ENCODE measurements at places on chromosomes 1 and 21.

- DNase-seq = no peak
Measured at GRCh38 chr1:92749024-92749634, 35.8 kb downstream of the EVI5 start.

DNA sequence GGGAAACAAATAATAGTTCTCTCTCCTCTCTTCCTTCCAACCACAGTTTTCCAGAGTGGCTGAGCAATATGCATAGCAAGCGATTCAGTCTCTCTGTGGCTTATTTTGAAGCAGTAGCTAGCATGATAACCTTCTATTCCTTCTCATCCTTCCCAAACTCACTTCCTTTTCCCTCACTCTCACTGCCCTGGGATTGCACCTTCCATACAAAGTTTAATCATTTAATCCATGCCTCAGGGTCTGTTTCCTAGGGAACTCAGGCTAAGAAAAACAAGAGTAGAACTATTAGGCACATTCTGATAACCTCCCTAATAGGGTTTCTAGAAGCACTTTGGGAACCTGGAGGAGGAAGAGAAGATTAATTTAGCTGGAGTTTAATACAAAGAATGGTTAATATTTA, 97.7 kb upstream of the S1PR1 start:
- DNase-seq = no peak

GRCh38 chr21:14900611-14901010, 164.2 kb downstream of the NRIP1 start:
- no peak for DNase-seq

DNA sequence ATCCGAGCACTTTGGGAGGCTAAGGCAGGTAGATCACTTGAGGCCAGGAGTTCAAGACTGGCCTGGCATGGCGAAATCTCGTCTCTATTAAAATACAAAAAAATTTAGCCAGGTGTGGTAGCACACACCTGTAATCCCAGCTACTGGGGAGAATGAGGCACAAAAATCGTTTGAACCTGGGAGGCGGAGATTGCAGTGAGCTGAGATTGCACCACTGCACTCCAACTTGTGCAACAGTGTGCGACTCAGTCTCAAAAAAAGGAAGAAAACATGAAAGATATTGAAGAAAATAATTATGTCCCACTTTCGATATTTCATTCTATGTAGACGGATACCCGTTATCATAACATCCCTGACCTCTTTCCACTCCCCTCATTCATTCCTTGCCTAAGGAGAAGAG, 19.2 kb downstream of the TUT4 start:
- no peak for DNase-seq

DNA sequence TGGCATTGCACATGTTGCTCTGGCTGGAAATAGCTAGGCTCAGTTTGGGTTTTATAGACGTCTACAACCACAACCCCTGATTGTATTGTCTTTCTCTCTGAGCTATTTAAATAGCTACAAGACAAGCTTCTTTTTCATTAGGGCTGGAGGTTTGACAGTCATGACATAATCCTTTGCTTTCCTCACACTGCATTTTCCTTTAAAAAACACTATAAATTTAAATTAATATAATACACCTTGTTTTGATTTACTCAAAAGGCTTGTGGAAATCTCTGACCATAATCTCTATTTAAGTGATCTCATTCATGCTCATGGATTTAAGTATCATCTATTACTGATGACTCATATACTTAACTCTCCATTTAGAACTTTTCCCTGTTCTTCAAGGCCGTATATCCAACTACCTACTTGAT, 50.4 kb upstream of the PTGFR start:
- DNase-seq = no peak

- no peak for DNase-seq
Measured at GRCh38 chr1:90074137-90074536, 79.2 kb downstream of the ZNF326 start.

DNA sequence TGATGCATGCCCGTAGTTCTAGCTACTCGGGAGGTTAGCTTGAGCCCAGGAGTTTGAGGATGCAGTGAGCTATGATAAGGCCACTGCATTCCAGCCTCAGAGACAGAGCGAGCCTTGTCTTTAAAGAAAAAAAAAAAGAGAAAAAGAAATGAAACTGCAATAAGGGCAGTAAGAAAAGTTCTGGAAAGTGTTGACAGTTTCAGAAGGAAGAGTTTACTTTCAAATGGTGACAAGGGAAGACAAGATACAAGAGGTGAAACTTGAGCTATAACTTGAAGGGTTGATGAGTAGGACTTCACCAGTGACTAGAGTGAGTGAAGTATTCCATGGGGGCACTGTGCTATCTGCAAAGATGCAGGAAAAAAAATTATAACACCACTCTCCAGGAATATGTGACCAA, 125.0 kb downstream of the AKT3 start:
- DNase-seq = no peak

DNA sequence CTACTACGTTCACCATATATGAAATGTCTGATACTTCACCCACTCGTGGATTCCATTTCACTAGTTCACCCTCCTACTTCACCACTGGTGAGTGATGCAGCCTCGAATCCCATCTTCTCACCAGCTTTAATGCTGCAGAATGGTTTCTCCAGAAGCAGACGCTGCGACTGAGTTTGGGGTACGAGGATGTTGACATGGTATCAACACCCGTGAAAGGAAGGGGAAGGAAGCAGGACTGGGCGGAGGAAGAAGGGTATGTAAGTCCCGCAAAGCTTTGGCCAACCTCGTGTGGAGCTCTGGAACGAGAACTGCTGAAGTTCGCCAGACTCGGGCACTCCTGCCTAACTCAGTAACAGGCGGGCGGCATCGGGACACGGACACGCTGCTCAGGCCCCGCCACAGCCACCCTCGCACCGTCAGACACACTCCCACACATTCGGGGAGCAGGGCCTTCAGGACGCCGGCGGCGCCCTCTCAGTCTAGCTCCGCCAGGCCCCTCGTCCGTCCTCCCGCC, 833 bp upstream of the DIP2A start:
- no peak for DNase-seq

GRCh38 chr1:31479811-31480210, 66.8 kb downstream of the SERINC2 start:
- no peak for DNase-seq

GRCh38 chr1:10941891-10942541, 70.4 kb upstream of the TARDBP start:
- DNase-seq = no peak

DNA sequence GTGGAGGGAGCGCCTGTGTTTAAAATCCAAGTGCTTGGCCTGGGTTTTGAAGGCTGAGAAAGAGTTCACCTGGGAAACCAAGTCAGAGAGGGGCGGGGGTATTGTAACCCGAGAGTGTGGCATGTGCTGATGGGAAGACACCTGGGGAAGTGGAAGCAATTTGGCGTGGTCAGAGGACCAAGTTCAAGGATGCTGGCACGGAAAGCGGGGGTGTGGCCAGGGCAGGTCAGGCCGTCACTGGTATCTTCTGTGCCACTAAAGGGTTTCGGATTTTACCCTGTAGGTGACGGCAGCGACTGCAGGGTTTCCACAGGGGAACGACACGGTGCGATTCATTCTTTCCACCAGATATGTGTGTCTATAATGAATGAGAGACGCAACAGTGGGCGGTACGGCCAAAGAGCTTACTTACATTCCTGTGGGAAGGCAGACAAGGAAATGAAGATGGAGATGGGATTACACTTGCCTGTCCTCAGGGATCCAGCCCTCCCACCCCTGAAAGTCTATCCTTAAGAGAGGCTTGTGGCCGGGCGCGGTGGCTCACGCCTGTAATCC, 31.3 kb downstream of the CA6 start:
- DNase-seq = no peak

DNA sequence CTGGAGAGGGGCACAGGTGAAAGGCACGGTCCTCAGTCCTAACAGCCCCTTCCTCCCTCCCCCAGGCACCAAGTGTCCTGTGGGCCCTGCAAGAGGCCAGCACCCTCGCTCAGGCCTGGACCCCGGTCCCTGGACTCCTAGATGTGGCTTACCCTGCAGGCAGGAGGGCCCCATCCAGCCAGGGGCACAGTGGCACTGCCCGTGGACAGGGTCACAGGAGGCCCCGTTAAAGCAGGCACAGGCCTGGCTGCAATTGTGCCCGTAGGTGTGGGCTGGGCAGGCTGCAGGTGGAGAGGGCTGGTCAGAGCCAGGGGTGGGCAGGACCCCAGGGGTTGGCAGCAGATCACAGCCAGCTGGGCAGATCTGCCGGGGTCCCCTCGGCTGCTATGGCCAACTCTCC, 44.5 kb downstream of the ARHGEF16 start:
- DNase-seq = no peak

GRCh38 chr21:21148514-21148913, 150.3 kb downstream of the NCAM2 start:
- DNase-seq = no peak

GRCh38 chr1:7401814-7402547, 369.1 kb upstream of the VAMP3 start:
- DNase-seq = no peak

DNA sequence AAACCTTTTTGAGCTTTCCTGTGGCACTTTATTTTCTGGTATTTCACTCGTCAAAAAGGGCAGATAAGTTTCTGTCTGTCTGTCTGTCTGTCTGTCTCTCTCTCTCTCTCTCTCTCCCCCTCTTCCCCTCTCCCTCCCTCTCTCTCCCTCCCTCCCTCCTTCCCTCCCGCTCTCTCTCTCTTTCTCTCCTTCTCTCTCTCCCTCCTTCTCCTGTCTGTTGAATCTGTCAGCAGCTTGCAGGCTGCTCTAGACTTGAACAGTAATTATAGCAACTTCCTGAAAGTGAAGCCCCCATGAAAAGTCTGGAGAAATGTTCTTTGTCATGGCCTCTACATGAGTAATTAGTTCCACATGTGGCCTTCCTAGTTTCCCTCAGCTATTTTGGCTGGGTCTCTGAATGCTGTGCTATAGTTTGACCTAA, 275.2 kb upstream of the C1orf105 start:
- DNase-seq = no peak

DNA sequence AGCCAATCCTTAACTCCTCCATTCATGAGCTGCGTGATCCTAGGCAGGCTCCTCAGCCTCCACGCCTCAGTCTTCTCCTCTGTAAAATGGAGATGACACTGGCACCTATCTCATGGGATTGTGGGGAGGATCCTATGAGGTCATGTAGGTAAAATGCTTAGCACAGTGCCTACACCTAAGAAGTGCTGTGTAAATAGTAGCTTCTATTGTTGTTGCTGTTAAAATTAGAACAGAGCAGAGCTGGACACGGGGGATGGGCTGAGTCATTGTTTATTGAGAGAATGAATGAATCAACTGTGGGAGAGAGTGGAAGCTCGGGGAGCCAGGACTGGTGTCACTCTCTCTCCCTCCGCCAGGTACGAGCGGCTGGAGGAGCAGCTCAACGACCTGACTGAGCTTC, 43.0 kb downstream of the TMCC2 start:
- no peak for DNase-seq

GRCh38 chr1:10777749-10778574, 18.5 kb downstream of the CASZ1 start:
- no peak for DNase-seq

DNA sequence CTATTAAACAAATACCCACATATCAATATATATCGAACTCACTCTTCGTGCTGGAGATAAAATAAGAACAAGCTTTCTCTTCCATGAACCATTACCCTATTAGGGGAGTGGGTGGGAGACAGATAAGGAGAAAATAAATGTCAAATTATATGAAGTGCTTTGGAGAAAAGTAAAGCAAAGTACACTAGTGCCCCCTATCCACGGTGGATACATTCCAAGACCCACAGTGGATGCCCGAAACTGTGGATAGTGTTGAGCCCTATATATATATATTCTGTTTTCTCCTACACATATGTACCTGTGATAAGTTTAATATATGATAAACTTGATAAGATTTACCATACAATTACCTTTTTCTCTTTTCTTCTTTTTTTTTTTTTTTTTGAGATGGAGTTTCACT, 54.6 kb downstream of the FH start:
- no peak for DNase-seq

DNA sequence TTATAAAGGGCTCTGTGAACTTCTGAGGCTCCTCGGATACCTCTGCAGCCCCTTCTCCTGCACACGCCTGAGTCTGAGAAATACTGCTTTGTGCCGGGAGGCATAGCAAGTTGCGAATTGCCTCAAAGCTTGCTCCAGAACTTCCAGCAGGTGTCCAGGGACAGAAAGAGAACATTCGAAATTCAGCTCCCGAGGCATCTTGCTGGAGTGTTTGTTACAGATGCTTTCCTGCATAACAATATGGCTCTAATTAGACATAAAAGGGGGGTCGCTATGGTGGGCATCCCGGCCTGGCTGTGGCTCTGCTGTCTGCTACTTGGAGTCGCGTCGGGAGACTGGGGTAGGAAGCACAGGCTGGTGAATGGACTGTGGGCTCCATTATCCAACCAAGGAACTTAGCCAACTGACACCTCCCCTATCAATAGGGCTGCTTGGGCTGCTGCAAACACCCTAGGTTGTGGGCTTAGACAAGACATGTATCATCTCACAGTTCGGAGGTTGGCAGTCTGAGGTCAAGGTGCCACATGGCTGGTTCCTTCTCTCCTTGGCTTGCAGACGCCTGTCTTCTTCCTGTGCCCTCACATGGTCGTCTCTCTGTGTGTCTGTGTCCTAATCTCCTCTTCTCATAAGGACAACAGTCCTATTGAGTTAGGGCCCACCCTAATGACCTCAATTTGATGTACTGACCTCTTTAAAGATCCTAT, 607.0 kb downstream of the NPHP4 start:
- peak; percentile 43 for DNase-seq

DNA sequence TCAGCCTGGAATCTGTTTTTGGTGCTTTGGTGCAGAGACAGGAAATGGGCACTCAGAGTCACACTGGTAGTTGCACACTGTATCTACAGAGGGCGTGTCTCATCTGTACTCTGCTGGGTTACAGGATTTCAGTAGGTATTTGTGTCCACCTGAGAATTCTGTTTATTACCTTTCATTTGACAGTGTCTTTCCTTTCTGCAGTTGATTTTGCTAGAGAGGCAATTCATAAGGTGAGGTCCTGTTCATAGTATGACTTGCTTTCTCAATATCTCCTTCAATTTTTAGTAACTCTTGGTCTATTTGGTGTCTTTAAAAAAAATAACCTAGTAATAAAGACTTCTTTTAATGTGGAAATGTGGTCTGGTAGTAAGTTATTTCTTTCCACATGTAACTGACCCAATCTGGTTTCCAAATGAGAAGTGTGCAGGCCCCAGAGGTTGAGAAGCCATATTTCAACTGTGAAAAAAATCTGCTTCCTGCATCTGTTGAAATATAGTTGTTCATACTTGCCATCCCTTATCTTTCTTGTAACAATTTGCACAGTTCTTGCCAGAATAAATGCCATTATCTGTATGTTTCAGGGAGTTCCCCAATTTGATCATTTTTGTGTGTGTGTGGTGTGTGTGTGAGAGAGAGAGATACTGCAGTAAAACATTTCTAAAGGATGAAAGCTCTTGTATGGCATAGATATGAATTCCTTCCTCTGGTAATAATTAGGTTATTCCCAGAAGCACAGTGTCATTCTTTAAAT, 78.4 kb upstream of the DNAJC6 start:
- no peak for DNase-seq

- DNase-seq = peak; percentile 80
Measured at GRCh38 chr1:234478152-234478480, 863 bp downstream of the TARBP1 start.

All from cardiac septum (tissue), 1 donor.